ENCODE measurements at places on chromosomes 11 and 22. TPM values are rescaled to one million over a fixed set of nuclear protein-coding genes. Genes with fewer than 3 reads are reported as not detected.

INSC gene
- total RNA-seq = 0.62 TPM

PTDSS2 gene
- 44.0 TPM for total RNA-seq

EPS8L2 gene
- total RNA-seq = 26.3 TPM

MS4A3 gene
- not detected for total RNA-seq
